ENCODE measurements at places on chromosomes 16 and 17.
A peak's percentile ranks its signal among the peaks of the same experiment; 100 is the strongest.

DNA sequence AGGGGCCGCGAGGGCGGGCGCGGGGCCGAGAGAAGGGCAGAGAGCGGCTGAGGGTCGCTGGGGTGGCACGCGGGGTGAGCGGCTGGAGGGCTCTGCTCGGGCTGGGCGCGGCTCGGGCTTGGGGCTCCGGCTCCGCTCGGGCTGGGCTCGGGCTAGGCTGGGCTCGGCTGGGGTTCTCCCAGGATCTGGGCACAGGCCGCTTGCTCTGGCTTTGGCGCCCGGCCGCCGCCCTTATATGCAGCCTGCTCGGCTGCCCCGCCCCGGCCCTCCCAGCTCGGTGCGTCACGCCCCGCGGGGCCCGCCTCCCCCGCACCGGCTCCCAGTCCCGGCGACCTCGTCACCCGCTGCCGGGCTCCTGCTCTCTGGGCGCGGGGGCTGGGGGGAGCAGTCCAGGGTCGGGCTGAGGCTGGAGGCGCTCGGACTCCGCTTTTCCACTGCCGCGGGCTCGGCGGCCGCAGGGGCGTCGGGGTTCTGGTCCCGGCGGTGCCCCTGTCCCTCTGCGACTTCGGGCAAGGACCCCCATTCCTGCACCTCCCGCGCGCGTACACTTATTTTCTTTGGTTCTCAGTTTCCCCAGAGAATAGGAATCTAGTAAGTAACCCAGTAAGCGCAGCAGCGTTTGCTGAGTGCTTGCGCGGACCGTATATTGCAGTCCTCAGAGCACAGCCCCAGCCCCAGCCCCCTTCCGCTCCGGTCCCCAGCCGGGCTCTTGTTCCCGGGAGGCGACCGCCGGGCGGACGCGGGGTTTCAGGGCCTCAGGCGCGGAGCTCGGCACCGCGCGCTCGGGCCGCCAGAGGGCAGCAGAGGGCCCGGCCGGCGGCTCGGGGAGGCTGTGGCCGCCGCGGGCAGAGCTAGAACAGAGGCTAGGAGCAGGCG, at the start of gene RASD1:
TSS of gene RASD1 (minus strand) at position 207 of the 876 bp plus-strand sequence. CDS start 214 bp downstream, outside the sequence.
- DNase-seq, result peak; percentile 77

DNA sequence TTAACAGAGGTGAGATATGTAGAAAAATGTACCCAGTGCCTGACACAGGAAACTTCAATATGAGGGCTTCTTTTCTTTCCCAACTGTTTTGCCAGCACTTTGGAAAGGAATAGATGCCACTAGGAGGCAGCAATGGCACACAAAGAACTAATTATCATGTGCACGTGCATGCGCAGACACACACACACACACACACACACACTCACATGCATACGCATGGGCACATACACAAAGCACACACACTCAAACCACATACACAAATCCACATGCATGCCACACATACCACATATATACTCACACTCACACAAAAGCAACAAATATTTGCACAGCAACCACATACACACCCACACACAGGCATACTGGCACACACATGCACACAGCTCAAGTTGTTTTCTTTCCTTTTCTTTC, 8.8 kb upstream of the CEP112 start:
- DNase-seq, result no peak

DNA sequence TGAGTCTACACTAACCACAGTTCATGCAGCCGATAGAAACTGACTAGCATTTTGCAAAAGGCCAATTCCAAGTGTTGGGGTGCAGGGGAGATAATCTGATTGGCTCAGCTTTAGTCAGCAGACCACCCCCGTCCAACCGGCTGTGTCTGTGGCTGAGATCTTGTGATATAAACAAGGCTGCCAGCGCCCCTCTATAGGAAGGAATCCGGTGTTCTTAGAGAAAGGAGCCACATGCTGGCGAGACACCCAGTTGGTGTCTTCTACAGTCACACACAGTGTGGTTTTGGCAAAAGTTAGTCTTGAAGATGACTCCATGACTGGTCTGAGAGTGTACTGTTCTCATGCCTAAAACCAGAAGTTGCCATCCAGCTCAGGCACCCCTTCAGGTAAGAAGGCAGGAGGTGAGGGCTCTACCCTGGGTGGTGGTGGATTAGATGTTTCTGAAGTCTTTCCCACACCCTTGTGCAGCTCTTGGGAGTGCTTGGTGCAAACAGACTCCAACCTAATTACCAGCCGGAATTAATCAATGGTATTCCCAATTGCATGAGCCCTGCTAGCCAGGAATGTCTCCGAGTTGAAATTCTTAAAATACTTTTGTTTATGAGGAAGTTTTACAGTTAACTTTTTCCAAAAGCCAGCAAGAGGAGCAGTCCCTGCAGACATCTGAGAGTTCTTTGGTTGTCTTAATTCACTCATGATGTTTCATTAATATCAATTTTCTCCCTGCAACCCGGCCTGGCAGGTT, 172.3 kb upstream of the IRX6 start:
- no peak for DNase-seq

DNA sequence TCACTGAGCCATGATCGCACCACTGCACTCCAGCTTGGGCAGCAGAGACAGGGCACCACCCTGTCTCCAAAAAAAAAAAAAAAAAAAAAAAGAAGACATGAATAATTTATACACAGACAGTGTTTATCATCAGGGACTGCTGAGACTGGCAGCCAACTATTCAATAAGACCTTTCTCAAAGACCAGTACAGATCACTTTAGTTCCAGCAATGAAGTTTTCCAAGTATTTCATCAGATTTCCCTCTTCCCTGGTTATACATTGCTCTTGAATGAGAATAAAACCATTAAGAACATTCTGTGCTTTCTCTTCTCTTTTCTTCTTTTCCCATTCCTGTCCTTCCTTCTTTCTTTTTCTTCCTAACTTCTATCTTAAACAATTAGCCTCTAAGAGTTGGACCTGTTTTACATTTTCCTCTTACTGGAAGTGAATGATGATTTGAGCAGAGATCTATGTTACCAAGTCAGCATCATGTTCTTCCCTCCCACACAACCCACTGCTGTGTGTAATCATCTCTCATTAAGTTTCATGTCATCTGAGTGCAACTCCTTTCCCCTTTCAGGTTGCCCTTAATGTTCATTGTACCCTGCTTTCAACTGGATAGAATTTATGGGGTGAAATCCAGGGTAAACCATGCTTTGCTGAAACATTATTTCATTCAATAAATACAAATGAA, 35.9 kb upstream of the SMIM36 start:
- no peak for DNase-seq

GRCh38 chr17:76370261-76370993, 14.0 kb upstream of the SPHK1 start:
- DNase-seq, result peak; percentile 92

GRCh38 chr17:56367366-56367765, 214.1 kb downstream of the ANKFN1 start:
- no peak for DNase-seq

GRCh38 chr16:50692999-50693781, at the start of gene NOD2:
Gene NOD2, plus strand, starts transcription at chr16:50693606. Its CDS starts 5,890 bp downstream, at chr16:50699496.
- DNase-seq, result no peak

DNA sequence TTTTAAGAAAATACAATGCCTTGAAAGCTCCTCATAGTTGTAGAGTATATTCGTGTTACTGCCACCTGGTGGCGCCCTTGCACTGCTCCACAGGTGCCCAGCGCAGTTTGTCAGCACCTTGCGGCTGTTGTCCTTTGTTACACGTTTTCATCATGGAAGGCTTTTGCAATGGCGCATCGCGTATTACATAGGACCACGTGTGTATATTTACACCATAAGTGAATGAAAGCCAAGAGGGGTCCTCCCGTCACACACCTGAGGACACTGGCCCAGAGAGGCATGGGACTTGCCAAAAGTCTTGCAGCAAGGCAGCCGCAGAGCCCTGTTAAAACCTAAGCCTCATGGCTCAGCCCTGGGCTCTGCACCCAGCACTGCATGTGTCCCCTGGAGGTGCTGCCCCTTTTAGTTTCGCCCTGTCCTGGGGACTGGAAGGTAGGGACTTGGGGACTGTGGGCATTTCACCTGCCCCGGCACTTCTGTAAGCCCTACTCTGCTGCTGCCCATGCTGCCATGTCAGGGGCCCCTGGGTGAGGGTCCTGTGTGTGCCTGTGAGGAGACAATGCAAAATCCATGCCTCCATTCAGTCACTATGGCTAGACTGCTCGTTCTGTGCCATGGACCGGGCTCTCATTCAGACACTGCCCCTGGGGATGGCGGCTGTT, 24.3 kb downstream of the POLR3E start:
- DNase-seq, result no peak

- no peak for DNase-seq
Observed at GRCh38 chr17:64110379-64111152, 19.4 kb downstream of the ERN1 start.

DNA sequence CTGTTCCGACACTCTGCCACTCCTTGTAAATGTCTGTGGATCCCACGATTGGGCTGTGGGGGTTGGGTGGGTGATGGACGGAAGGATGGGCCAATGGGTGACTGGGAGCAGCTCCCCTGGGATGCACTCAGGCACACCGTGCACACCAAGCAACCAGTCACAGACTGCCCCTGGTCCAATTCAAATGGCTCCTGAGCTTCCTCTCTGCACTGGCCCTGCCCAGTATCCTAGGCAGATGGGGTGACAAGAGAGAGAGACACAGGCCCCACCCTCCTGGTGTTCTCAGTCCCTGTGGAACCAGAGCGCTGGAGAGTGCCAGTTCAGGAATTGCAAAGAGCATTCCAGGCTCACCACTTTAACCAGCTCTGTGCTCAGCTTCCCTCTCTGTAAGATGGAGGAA, 32.8 kb downstream of the BEAN1 start:
- no peak for DNase-seq

GRCh38 chr16:19393226-19394111, 24.2 kb upstream of the TMC5 start:
- peak; percentile 65 for DNase-seq

GRCh38 chr16:54878301-54878700, 52.4 kb upstream of the IRX5 start:
- no peak for DNase-seq

GRCh38 chr17:81084680-81085419, 49.9 kb downstream of the BAIAP2 start:
- DNase-seq, result no peak

DNA sequence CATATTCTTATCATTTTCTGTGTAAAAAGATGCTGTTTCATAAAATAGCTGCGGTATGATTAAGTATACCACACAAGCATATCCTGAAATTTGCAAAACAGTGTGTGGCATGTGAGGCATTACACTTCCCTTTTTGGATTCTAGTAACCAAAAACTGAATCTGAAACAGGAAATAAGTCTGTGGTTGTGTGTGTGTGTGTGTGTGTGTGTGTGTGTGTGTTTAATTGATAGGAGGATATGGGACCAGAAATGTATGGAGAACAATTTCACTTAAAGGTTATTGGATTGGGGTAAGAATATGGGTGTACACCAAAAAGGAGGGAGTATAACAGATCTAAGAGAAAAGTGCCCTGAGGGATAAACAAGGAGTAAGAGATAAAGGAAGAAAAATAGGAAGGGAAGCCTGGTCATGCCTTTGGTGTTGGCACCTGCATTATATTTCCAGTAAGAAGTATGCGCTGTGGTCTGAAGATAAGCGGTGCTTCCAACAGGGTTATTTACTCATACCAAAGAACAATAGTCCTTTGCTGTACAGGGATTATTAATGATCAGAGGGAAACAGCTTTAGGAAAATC, 4.0 kb downstream of the LYRM1 start:
- no peak for DNase-seq

GRCh38 chr16:56888806-56889205, 23.8 kb downstream of the SLC12A3 start:
- no peak for DNase-seq

DNA sequence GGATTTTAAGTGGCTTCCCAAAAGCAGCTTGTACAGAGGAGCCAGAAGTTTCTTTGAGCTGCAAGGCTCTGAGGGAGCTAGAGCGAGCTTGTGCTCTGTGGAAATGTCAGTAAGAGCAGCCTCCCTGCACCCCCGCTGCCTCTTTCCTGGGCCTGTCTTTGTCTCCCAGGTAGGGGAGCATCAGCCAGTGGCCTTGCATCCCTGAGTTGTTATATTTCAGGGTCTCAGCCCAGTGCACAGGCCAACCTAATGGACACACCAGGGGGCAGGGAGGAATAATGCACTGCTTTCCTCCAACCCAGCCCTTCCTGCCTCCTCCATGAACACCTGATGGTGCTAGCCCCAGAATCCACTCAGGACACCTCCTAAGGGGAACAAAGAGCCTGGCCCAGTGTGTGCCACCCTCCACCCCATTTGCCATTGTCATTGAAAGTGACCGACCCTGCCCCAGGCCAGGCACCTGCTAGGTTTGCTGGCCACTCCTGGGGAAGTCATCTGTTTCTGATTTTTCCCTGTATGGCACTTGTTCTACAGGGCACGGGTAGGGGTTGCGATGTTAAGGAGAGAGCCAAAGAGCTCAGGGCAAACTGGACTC, 6.3 kb downstream of the TPPP3 start:
- peak; percentile 29 for DNase-seq

DNA sequence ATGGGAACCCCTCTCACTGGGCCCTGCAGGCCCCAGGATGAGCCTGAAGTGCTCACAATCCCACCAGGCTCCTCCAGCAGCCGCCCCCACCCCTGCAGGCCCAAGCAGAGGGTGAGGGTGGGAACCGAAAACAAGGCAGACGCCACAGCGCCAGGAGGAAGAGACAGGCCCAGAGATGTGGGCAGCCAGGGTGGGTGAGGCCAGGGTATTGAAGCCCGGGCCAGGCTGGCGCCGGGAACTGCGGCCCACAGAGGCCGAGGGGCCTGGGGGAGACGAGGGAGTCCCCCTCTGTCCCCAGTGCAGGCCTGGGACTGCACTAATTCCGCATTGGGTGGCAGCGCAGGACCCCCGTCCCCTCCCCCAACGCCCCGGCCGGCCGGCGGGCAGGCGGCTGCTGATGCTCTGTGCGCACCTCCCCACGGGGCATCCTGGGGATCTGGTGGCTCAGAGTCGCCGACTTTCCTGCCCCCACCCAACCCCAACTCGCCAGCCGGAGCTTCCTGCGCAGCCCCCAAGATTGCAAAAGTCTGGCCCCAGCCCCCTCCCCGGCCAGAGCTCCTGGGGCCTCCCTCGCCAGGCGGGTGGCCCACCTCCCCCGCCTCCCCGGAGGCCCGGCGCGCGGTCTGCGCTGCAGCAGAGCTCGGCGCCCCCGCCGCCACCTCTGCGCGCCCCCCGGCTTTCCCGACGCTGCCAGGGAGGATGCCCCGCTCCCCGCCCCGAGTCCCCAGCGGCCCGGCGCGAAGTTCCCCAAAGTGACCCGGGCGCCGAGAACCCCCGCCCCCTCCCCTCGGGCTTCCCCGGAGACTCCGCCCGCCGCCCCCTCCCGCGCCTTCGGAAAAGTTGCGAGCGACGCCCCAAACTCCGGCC, 107.8 kb downstream of the ENGASE start:
- no peak for DNase-seq

DNA sequence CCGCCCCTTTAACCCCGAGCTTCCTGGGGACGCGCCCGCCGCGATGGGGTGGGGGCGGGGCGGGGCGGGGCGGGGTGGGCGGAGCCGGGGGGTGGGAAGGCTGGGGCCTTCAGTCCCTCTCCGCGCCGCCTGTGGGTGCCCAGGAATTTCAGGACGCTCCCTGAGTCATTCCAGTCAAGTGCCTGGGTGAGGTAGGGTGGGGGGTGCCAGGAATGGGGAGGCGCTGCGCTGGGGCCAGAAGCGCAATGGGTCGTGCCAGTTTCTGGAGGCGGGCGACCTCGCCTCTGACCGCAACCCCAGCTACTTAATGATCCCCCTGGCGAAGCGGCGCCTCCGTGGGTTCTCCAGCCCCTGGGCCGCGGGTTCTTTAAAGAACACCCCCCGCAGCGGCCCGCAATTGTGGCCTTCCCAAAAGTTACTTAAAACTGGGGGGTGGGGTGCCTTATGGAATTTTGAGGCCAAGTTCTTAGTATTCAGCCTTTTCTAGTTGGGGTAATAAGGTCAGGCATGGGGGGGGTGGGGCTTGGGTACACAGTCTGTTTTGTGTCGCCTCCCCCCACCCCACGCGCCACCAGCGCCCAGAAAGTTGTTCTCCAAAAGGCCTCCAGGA, 826 bp upstream of the GSE1 start:
- DNase-seq, result peak; percentile 97

- no peak for DNase-seq
Observed at GRCh38 chr17:50722746-50723145, 3.3 kb downstream of the LUC7L3 start.
